ENCODE measurements at places on chromosomes 3 and 15.

DNA sequence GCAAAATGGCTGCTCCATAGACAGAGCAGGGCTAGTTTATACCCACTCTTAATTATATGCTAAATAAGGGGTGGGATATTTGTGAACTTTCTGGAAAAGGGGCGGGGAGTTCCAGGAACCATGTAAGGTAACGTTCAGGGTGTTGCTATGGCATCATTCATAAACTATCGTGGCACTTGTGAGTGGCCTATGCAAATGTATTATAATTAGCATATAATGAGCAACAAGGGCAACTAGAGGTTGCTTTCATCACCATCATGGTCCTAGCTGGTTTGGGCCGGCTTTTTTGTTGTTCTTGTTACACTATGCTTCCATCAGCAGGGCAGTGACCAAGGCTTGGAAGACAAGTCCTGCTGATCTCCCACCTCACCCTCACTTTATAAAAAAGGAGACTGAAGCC, 43.2 kb upstream of the FGD5 start:
- no peak overlapping the region for H3K27ac ChIP-seq
- H3K4me3 ChIP-seq: no peak overlapping the region
- no peak for DNase-seq
- H3K36me3 ChIP-seq: no peaks in the 10 kb centered on the region

- no peak for DNase-seq
- H3K27ac ChIP-seq: no peak overlapping the region
- H3K4me3 ChIP-seq: no peak overlapping the region
- H3K4me1 ChIP-seq: no peaks in the 10 kb centered on the region
- peaks cover 15% of the 10 kb centered on the region for H3K27me3 ChIP-seq
- H3K36me3 ChIP-seq: no peaks in the 10 kb centered on the region
Observed at GRCh38 chr15:69562564-69562963, 109.9 kb downstream of the RPLP1 start.

DNA sequence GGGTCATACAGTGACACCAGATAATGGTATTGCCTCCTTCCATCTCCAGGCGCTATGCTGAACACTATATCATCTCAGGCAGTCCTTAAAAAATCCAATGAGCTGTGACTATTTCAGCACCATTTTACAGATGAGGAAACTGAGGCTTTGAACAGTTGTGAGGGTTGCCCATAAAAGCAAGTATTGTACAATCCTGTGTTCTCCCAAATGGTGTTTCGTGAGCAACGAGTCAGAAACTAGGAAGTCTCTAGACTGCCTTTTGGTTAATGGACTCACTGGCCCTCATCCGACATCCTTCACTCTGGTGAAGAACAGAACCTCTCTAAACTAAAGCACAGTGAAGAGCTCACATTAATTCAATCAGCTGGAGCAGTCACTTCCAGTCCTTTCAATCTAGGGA, 61.8 kb downstream of the ATP8B4 start:
- peaks cover 34% of the 10 kb centered on the region for H3K36me3 ChIP-seq
- H3K4me1 ChIP-seq: peaks cover 22% of the 10 kb centered on the region
- no peak for DNase-seq
- H3K4me3 ChIP-seq: no peak overlapping the region
- H3K27ac ChIP-seq: no peak overlapping the region
- H3K27me3 ChIP-seq: peaks cover 3% of the 10 kb centered on the region

- H3K36me3 ChIP-seq: no peaks in the 10 kb centered on the region
- no peaks in the 10 kb centered on the region for H3K4me1 ChIP-seq
- no peak overlapping the region for H3K4me3 ChIP-seq
- DNase-seq: no peak
- no peak overlapping the region for H3K27ac ChIP-seq
Observed at GRCh38 chr3:64187065-64187959, 38.0 kb downstream of the PRICKLE2 start.

- H3K4me3 ChIP-seq: no peak overlapping the region
- no peaks in the 10 kb centered on the region for H3K4me1 ChIP-seq
- no peaks in the 10 kb centered on the region for H3K27me3 ChIP-seq
- DNase-seq: no peak
- H3K27ac ChIP-seq: no peak overlapping the region
- H3K36me3 ChIP-seq: no peaks in the 10 kb centered on the region
Observed at GRCh38 chr3:103057487-103057886, 622.7 kb downstream of the ZPLD1 start.

GRCh38 chr15:75198560-75199356, 2.9 kb upstream of the C15orf39 start:
- H3K27me3 ChIP-seq: peaks cover 5% of the 10 kb centered on the region
- H3K36me3 ChIP-seq: no peaks in the 10 kb centered on the region
- peak; percentile 55 for DNase-seq
- H3K4me1 ChIP-seq: peaks cover 31% of the 10 kb centered on the region

DNA sequence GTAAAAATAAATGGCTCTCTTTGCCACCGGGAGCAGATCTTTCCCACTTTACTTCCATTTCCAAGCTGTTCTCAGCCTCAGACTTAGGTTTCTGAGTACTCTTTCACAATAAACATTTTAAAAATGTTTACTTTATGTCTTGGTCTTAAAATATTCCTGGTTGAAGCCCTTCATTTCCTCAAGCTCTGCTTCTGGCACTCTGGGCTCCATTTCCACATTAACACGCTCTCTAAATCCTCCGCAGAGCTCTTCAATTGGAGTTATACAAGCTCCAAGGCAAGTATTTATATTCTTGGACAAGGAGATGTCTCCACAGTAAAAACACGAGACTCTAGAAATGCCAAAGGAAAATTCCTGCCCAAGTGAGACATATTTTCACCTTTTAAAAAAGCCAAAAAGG, 169.3 kb downstream of the GREM1 start:
- H3K27ac ChIP-seq: no peak overlapping the region
- no peaks in the 10 kb centered on the region for H3K36me3 ChIP-seq
- no peak for DNase-seq
- H3K4me1 ChIP-seq: no peaks in the 10 kb centered on the region

- H3K36me3 ChIP-seq: peaks cover 18% of the 10 kb centered on the region
- no peak overlapping the region for H3K4me3 ChIP-seq
- peaks cover 47% of the 10 kb centered on the region for H3K4me1 ChIP-seq
- no peak overlapping the region for H3K27ac ChIP-seq
Observed at GRCh38 chr15:85540085-85540797, 159.8 kb downstream of the AKAP13 start.

GRCh38 chr3:11995120-11995519, 9.1 kb upstream of the SYN2 start:
- DNase-seq: no peak
- no peak overlapping the region for H3K27ac ChIP-seq
- no peaks in the 10 kb centered on the region for H3K36me3 ChIP-seq
- no peaks in the 10 kb centered on the region for H3K4me1 ChIP-seq
- H3K4me3 ChIP-seq: no peak overlapping the region

GRCh38 chr3:37501571-37502313, 327.4 kb upstream of the LRRFIP2 start:
- peaks cover 33% of the 10 kb centered on the region for H3K27me3 ChIP-seq
- H3K27ac ChIP-seq: peak overlapping the region; percentile 27
- H3K4me1 ChIP-seq: peaks cover 20% of the 10 kb centered on the region
- no peak for DNase-seq
- H3K4me3 ChIP-seq: no peak overlapping the region

DNA sequence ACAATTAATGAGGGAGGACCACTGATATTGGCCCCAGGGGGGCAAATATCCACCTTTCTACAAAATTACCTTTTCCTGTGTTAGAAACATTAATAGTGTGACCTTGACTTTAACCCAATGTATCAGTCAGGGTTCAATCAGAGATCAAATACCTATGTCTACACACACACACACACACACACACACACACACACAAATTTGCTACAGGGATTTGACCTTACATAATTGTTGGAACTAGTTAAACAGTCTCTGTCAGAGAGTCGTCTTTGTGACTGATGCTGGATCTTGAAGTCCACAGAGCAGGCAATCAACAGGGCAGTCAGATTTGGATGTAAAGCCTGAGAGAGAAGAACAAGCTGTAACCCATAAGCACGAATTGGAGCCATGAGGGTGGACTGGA, 32.5 kb downstream of the TM4SF4 start:
- H3K36me3 ChIP-seq: no peaks in the 10 kb centered on the region
- no peak overlapping the region for H3K27ac ChIP-seq
- DNase-seq: no peak
- peaks cover 10% of the 10 kb centered on the region for H3K4me1 ChIP-seq
- peaks cover 12% of the 10 kb centered on the region for H3K27me3 ChIP-seq

GRCh38 chr3:54875596-54876268, 52.1 kb downstream of the LRTM1 start:
- no peak overlapping the region for H3K27ac ChIP-seq
- DNase-seq: no peak

DNA sequence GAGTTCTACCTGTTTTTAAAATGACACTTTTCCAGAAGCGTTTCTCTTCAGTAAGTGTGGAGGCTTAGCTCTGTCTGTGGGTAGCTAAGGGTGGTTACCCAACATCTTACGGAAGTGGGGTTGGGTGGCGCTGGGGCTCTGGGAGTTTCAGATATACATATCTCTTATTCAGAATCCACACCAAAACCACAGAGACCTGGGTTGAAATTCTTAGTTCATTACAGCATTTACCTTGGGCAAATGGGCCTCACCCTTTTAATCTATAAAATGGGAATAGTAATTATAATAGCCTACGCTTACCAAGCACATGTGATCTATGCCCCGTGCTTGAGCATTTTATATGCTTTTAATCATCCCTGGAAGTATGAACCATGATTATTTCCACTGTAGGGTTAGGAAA, 9.4 kb downstream of the PTPRG start:
- no peaks in the 10 kb centered on the region for H3K4me1 ChIP-seq
- peaks cover 20% of the 10 kb centered on the region for H3K27me3 ChIP-seq
- no peak overlapping the region for H3K4me3 ChIP-seq
- no peaks in the 10 kb centered on the region for H3K36me3 ChIP-seq

GRCh38 chr15:98202256-98202655, 241.8 kb downstream of the ARRDC4 start:
- H3K36me3 ChIP-seq: no peaks in the 10 kb centered on the region
- H3K27ac ChIP-seq: no peak overlapping the region
- H3K4me3 ChIP-seq: no peak overlapping the region
- H3K4me1 ChIP-seq: no peaks in the 10 kb centered on the region
- no peak for DNase-seq
- H3K27me3 ChIP-seq: peaks cover 3% of the 10 kb centered on the region

DNA sequence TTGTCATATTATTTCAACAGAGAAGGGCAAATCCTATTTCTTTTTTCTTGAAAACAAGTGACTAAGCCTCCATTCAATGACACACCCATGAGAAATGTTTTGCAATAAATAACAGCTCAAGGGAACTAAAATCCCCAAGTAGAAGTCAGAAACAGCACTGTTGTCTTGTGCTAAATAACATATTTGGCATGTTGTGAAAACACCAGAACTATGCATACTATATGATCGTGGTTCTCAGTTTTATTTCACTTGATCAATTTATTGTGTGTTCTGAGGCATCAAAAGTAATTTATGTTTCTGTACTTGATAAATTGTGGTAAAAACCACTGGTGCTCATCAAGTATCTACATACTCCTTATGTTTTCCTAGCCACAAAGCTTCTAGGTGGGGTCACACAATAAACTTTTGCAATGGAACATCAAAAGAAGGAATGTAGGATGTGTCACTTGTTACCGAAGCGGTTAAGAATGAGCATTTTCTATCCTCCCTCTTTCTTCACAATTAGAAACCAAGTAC, 691.7 kb upstream of the CBLB start:
- no peaks in the 10 kb centered on the region for H3K27me3 ChIP-seq
- H3K27ac ChIP-seq: no peak overlapping the region
- DNase-seq: no peak
- H3K36me3 ChIP-seq: peaks cover 1% of the 10 kb centered on the region
- H3K4me1 ChIP-seq: no peaks in the 10 kb centered on the region
- no peak overlapping the region for H3K4me3 ChIP-seq

- no peak for DNase-seq
- H3K27ac ChIP-seq: no peak overlapping the region
- no peaks in the 10 kb centered on the region for H3K36me3 ChIP-seq
- H3K4me3 ChIP-seq: no peak overlapping the region
- H3K4me1 ChIP-seq: no peaks in the 10 kb centered on the region
Observed at GRCh38 chr3:32862936-32863487, 45.2 kb downstream of the TRIM71 start.

DNA sequence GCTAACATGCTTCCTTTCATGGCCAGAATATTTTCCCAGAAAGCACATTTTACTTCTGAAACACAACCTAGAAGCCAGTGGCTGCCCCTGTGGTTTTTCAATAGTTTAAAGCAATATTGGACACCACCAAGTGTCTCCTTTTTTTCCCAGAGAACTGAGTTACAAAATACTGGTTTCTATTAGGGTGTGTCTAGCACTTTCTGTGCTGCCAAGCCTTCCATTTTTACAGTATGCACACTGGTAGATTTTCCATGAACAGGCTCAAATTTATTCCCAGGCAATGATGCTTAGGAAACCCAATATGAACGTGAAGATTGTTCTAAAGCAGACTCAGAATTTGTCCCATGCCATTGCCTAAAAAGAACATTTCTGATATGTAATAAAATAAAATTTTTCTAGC, 7.2 kb downstream of the TNFAIP8L3 start:
- DNase-seq: no peak
- no peaks in the 10 kb centered on the region for H3K36me3 ChIP-seq
- H3K27me3 ChIP-seq: peaks cover 56% of the 10 kb centered on the region
- no peak overlapping the region for H3K4me3 ChIP-seq
- no peak overlapping the region for H3K27ac ChIP-seq

GRCh38 chr3:150721285-150722130, 17.8 kb upstream of the ERICH6 start:
- H3K36me3 ChIP-seq: no peaks in the 10 kb centered on the region
- no peak for DNase-seq
- no peak overlapping the region for H3K27ac ChIP-seq
- H3K4me3 ChIP-seq: no peak overlapping the region
- no peaks in the 10 kb centered on the region for H3K27me3 ChIP-seq

GRCh38 chr3:38590521-38590920, 59.0 kb downstream of the SCN5A start:
- peaks cover 18% of the 10 kb centered on the region for H3K27me3 ChIP-seq
- no peaks in the 10 kb centered on the region for H3K36me3 ChIP-seq
- no peak overlapping the region for H3K27ac ChIP-seq

GRCh38 chr3:148896062-148896461, 31.0 kb downstream of the CPA3 start:
- no peaks in the 10 kb centered on the region for H3K36me3 ChIP-seq
- H3K4me1 ChIP-seq: no peaks in the 10 kb centered on the region
- DNase-seq: no peak
- no peak overlapping the region for H3K4me3 ChIP-seq

GRCh38 chr3:82128271-82128670, 366.8 kb upstream of the GBE1 start:
- no peak overlapping the region for H3K4me3 ChIP-seq
- DNase-seq: no peak
- H3K27ac ChIP-seq: no peak overlapping the region
- no peaks in the 10 kb centered on the region for H3K36me3 ChIP-seq
- no peaks in the 10 kb centered on the region for H3K4me1 ChIP-seq
- no peaks in the 10 kb centered on the region for H3K27me3 ChIP-seq

DNA sequence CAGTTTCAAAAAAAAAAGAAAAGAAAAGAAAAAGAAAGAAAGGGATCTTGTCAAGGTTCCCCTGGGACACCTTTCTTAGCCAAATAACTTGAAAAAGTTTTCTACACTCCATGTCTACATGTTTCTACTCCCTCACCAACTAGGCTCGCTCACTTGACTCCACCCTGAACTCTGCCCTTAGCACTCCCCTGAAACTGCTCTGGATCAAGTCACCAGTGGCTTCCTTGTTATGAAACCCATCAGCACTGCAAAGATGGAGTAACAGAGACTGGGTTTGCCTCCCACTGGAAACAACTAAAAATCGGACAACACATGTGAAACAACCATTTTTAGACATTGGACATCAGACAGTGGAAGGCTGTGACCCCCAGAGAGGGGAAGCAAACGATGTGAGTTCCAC, 36.8 kb downstream of the TMEM40 start:
- H3K36me3 ChIP-seq: no peaks in the 10 kb centered on the region
- DNase-seq: no peak
- H3K27ac ChIP-seq: no peak overlapping the region
- H3K27me3 ChIP-seq: peaks cover 2% of the 10 kb centered on the region
